Fibroblast of skin of right biceps (primary cell): ENCODE measurements at places on chromosomes 13 and 19.
A peak's percentile ranks its signal among the peaks of the same experiment; 100 is the strongest.

DNA sequence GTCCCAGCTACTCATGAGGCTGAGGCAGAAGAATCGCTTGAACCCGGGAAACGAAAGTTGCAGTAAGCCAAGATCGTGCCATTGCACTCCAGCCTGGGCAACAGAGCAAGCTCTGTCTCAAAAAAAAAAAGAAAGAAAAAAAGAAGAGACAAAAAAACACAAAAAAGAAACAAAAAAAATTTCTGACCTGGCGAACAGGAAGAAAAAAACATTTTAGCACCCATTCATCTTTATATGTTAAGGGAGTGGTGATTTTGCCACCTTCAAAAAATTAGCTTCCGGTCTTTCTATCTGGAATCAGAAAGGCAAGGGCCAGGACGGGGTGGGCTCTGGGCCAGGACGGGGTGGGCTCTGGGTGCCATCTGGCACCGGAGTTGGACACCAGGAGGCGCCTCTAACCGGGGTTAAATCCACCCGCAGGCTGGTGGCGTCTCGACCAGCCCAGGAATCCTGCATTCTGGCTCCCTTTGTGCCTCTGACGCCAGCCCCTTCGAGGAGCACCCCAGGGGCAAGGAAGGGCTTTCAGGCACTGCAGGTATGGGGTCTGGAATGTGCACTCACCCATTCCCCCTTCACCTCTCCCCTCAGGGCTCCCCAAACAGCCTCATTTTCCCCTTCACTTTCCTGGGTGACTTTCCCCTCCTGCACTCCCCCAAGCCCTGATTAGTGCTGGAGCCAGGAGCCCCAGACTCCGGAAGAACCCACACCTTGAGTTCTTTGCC lies 10.4 kb upstream of the ZSWIM4 start:
- DNase-seq = peak; percentile 74

DNA sequence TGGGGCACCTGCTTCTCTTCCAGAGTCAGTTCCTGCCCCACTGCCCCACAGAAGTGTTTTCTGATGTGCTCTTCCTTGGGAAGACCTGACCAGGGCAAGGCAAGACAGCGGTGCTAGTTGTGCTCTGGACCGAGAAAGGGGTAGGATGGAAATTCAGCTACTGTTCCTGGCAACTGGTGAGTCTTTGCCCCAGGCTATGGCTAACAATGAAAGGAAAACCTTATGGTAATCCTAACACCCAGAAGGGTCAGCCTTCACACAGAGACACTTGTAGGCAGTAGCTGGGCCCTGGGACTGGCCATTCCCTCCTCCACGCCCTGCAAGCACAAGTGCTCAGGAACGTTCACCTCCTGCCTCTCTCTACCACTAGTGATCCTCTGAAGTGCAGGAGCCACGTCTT lies 9.6 kb upstream of the CYSLTR2 start:
- DNase-seq = no peak

- DNase-seq = peak; percentile 63
Observed at GRCh38 chr19:39410017-39410830, 2.2 kb upstream of the PLEKHG2 start.

DNA sequence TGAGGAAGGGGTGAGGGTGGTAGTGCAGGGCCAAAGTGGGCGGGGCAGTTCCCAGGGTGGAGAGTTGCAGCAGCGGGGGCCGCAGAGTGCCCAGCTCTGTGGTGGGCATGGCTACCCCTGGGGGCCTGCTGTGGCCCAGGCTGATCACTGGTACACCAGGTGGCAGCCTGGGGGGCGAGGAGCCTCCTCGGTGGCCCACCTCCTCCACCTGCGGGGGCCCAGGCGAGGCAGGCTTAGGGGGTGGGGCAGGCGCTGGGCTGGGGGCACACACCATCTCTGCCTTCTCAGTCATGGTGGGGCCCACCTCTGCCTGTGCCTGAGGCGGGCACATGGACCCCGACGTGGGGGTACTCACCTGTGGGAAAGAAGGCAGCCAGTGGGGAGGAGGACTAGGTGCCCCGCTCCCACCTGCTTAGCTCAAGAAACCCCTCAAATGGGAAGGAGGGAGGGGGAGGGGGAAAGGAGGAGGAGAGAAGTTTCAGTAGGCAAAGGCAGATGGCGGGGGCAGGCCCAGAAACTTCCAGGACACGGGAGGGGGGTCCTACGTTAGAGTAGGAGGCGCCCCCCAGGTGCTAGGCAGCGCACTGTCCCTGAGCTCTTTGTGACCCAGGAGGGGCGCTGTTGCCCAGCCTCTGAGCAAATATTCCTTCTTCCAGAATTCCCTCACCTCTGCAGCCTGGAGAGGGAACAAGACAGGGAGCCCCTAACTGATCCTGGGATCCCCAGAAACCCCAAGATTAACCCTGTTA lies 1.6 kb downstream of the LYL1 start:
- DNase-seq = no peak

DNA sequence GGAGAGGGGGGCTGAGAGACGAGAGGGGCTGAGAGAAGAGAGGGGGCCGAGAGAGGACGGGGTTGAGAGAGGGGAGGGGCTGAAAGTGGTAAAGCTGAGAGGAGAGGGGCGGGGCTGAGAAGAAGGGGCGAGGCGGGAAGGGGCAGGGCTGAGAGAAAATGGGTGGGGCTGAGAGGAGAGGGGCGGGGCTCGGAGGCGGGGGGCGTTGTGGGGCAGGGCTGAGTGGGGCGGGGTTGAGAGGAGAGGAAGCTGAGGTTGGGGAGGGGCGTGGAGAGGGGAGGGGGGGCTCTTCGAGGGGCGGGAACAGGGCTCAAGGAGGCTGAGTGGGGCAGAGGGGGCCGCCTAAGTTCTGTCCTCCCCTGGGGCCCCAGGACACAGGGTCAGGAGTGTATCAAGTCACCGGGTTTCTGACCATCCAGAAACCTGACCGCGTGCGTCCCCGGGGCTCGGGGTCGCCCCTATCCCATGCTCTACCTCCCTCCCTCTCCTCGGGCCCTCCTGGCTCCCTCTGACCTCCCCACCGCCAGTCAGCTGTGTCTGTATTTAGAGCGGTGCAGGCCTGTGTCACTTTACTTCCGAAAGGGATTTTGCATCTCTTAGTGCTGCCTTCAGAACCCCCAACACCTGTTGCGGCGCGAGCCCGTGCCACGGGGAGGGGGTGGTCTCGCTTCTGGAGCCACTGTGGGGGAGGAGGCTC lies 38.6 kb upstream of the SEMA6B start:
- DNase-seq = peak; percentile 52

DNA sequence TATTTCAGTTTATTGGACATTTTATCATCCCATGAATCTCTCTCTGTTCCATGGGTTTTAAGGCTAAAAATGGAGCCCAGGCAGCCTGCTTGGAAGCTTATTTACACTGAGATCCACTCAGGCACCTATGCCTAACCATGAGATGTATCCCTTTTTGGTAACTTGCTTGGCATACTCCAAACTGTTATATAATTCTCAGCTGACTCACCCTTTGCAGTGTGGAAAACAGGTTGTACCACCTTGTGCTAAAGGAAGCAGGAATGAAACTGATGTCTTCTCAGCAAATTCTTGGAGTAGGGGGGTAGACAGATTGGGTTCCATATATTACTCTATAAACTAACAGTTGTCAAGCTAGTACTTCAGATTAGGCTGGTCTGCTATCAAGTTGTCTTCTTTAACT lies 483.6 kb downstream of the KLF5 start:
- DNase-seq = no peak

- no peak for DNase-seq
Observed at GRCh38 chr13:112368883-112369282, 7.3 kb upstream of the SPACA7 start.

GRCh38 chr19:3963458-3964255 lies 7.2 kb downstream of the DAPK3 start:
- no peak for DNase-seq

- no peak for DNase-seq
Observed at GRCh38 chr13:114135731-114136171, 3.3 kb upstream of the RASA3 start.

DNA sequence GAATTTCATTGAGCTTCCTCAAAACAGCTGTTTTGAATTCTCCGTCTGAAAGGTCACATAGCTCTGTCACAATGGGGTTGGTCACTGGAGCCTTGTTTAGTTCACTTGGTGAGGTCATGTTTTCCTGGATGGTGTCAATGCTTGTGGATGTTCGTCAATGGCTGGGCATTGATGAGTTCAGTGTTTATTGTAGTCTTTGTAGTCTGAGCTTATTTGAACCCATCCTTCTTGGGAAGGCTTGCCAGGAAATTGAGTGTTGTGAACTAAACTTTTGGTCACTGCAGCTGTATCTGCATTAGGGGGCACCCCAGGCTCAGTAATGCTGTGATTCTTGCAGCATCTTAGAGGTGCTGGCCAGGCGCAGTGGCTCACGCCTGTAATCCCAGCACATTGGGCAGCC lies 22.0 kb downstream of the BLOC1S3 start:
- peak; percentile 33 for DNase-seq
